ENCODE measurements at places on chromosomes 11 and 22.

DNA sequence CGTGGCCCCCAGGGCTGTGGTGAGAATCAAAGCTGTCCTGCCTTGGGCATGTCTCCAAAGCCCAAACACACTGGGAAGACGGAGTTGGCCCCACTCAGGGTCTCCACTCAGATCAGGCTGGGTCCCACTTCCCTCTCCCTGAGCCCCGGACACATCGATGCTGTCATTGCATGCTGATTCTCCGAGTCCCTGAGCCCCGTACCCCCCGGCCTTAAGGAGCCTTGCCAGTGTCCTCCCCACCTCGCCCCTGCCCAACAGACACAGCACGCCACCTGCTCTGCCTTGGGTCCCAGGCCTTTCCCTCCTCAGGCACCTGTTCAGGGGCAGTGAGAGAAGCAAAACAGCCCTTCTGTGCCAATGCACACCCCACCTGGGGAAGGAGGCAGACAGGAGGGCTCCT is 14.6 kb downstream of the EIF1AD start:
- DNase-seq: no peak

GRCh38 chr11:24131698-24132097 is 365.2 kb upstream of the LUZP2 start:
- DNase-seq: no peak

GRCh38 chr11:122780296-122780949 is 57.9 kb upstream of the CRTAM start:
- no peak for DNase-seq

DNA sequence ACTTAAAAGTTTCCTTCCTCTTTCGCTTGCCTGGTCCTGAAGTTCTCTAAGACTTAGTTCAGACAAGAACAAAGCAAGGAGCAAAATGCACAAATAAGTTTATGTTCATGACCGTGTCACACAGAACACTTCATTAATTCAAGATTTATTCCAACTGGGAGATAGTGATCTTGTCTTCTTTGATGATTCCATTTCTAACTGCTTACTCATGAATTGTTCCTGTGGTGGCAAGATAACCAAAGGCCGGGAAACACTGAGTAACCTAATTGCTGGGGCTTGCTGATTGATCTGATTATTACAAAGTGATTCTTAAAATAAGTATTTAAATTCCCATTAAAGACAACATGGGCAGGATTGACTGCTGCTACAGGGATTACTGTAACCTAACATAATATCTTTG is 1462.9 kb upstream of the RAG2 start:
- no peak for DNase-seq

DNA sequence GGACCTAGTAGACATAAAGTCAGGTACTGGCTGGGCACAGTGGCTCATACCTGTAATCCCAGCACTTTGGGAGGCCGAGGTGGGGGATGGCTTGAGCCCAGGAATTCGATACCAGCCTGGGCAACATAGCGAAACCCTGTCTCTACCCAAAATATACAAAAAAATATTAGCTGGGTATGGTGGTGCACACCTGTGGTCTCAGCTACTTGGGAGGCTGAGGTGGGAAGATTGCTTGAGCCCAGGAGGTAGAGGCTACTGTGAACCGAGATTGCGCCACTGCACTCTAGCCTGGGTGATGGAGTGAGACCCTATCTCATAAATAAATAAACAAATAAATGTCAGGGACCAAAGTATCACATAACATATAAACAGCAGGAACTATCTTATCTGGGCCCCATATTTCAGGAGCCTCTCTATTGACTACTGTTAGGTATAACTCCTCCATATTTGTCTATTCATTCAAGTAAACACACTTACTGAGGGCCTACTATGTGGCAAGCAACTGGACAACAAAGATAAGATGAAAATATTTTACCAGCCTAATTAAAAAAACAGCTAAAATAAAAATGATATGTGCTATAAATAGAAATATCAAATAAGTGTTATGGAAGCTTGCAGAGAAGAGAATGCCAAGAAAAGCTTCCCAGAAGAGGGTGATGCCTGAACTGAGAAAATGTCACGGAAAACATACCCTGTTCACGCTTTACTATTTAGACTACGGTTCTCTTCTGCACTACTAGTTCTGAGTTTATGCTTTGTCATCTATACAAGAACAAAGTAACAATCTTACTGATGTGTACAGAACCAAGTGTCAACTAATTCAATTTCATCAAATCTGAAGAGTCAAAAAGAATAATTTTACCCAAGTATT is 2.0 kb downstream of the NUP98 start:
- DNase-seq: no peak

DNA sequence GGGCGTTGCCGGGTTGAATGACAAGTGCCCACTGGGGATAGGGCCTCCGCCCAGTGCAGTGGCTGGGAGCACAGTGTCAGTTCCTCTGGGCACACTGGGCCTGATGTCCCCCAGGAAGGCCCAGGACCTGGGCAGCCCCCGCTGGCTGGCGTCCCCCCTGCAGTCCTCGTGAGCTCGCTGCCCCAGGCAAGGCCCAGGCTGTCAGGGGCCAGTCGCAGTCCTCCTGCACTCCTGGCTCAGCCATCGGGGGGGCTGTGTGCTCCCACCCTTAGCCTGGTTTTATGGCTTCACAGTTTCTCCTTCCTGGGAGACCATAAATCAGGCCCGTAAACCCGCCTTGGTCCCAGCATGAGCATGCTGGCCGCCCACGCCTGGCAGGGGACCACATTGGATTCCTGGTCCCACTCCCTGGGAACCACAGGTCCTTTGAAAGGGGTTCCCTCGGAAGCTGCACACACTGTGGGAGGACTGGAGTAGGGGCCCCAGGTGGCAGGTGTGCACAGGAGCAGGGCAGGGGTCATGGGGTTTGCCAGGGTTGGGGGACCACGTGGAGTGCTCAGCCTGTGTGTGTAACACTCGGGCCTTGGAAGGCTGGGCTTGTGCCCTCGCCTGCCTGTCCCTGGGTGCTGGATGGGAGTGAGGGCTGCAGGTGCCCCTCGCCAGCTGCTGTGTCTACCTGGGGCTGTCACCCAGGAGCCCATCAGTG is 113.6 kb downstream of the KCNQ1OT1 start:
- no peak for DNase-seq

GRCh38 chr11:19915808-19916207 is 203.2 kb downstream of the NAV2 start:
- DNase-seq: no peak

DNA sequence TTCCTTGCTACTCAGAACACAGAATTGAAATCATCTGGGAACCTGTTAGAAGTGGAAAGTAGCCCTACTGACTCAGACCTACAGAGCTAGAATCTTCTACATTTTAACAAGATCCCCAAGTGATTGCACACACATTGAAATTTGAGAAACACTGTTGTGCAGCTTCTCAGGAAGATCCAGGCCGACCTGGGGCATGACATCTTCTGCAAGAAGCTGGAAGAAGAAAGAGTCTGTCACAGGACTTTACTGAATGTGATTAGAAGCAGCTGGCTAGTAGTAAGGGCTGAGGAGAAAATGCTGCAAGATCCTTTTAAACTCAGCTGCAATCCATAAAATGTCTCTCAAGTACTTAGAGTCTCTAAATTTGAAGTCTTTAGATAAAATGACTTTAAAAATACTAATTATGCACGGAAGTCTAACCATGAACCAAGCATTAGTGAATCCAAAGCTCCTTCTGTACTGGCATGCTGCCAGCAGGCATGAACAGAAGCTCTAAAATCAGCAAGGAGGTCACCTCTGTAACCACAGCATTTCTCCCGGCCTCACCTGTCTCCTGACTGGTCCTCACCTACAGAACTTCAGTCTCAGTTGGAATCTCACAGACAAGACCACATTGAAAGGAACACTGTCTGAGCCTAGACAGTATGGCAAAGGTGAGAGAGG is 85.0 kb downstream of the SERGEF start:
- peak; percentile 89 for DNase-seq

All from AG09319 (cell line).